ENCODE measurements at places on chromosomes 5 and 9. TPM values are rescaled to one million over a fixed set of nuclear protein-coding genes. Genes with fewer than 3 reads are reported as not detected.
A peak's percentile ranks its signal among the peaks of the same experiment; 100 is the strongest.

Gene AMBP
- 0.53 TPM for total RNA-seq

Gene GRIN1
- total RNA-seq = not detected

Gene PCDHA10
- not detected for total RNA-seq

Gene PCDHGA9
- total RNA-seq = 0.55 TPM

Gene LRRC70
- total RNA-seq = 0.71 TPM

- H3K4me3 ChIP-seq = no peak overlapping the region
- no peaks in the 10 kb centered on the region for H3K36me3 ChIP-seq
- no peaks in the 10 kb centered on the region for H3K4me1 ChIP-seq
- H3K27ac ChIP-seq = no peak overlapping the region
- DNase-seq = no peak
Measured at GRCh38 chr5:160133918-160134304, 14.7 kb upstream of the PWWP2A start.

GRCh38 chr9:26863074-26863473 lies 29.5 kb downstream of the CAAP1 start:
- no peak overlapping the region for H3K4me3 ChIP-seq
- H3K36me3 ChIP-seq = no peaks in the 10 kb centered on the region
- DNase-seq = no peak
- no peak overlapping the region for H3K27ac ChIP-seq
- no peaks in the 10 kb centered on the region for H3K27me3 ChIP-seq

- H3K36me3 ChIP-seq = no peaks in the 10 kb centered on the region
- peaks cover 3% of the 10 kb centered on the region for H3K4me1 ChIP-seq
- H3K27ac ChIP-seq = no peak overlapping the region
- H3K27me3 ChIP-seq = no peaks in the 10 kb centered on the region
- no peak overlapping the region for H3K4me3 ChIP-seq
Measured at GRCh38 chr5:125232779-125233230, 486.4 kb upstream of the ZNF608 start.

- H3K36me3 ChIP-seq = peaks cover 58% of the 10 kb centered on the region
- peak; percentile 75 for DNase-seq
- H3K27me3 ChIP-seq = no peaks in the 10 kb centered on the region
- peaks cover 21% of the 10 kb centered on the region for H3K4me1 ChIP-seq
- peak overlapping the region; percentile 89 for H3K27ac ChIP-seq
Measured at GRCh38 chr5:178204935-178205748, 809 bp downstream of the HNRNPAB start.
